ENCODE measurements at places on chromosomes 3 and 15.

GRCh38 chr3:1365528-1365927, 272.7 kb downstream of the CNTN6 start:
- no peak for DNase-seq

GRCh38 chr3:143450632-143451031, 331.1 kb downstream of the CHST2 start:
- DNase-seq: no peak

DNA sequence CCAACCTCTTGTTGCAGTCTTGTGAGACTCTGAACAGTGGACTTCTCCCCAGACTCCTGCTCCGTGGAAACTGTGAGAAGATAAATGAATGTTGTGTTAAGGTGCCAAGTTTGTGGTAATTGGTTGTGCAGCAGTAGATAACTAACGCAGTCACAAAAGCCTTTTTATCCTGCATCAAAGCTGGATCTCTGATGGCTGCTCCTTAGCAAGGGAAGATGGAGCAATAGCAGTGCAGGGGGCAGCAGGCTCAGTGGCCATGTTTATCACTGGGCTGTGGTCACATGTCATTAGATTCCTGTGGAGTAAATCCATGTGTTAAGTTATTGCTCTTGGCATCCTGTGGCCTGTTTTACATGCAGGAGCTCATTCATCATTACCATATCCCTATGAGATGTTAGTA, 13.5 kb downstream of the CMTM7 start:
- DNase-seq: peak; percentile 51

- peak; percentile 44 for DNase-seq
These were observed 32.9 kb downstream of the ZBTB11 start for GRCh38 chr3:101643861-101644613.

DNA sequence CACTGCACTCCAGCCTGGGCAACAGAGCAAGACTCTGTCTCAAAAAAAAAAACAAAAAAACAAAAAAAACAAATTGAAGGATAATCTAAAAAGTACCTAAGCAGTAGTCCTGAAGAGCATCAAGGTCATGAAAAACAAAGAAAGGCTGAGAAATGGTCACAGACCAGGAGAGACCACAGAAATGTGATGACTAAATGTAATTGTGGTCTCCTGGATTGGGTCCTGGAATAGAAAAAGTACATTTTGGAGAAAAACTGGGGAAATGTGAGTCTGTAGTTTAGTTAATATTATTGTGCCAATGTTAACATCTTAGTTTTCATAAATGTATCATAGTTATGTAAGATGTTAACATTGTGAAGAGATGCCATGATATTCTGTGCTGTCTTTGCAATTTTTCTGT, 267.5 kb upstream of the NR2E3 start:
- DNase-seq: peak; percentile 47

GRCh38 chr3:147422601-147423536, 13.7 kb downstream of the ZIC1 start:
- DNase-seq: no peak

DNA sequence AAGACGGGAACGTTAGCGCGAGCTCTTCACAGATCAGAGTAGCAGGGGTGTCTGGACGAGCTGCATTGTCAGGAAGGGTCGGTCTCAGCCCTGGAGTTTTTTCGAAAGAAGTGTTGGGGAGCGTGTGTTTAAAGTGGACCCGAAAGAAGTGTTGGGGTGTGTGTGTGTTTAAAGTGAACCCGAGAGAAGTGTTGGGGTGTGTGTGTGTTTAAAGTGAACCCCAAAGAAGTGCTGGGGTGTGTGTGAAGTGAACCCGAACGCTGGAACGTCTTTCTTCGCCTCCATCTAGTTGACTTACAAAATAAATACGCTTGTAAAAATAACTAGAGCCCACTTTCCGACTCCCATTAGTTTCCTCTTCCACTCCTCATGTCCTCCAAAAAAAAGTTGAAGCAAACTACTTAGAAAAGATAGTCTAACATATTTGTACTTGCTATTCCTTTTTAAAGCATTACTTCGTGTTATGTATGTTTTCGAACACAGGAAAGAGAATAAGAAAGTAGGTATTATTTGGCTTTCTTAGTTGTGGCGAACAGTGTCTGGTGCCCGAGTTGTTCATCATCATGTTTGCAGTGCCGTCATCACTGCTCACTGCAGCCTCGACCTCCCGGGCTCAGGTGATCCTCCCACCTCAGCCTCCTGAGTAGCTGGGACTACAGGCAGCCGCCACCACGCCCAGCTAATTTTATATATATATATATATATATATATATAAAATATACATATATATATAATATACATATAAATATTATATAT, 1.0 kb downstream of the LRCH3 start:
- peak; percentile 32 for DNase-seq

DNA sequence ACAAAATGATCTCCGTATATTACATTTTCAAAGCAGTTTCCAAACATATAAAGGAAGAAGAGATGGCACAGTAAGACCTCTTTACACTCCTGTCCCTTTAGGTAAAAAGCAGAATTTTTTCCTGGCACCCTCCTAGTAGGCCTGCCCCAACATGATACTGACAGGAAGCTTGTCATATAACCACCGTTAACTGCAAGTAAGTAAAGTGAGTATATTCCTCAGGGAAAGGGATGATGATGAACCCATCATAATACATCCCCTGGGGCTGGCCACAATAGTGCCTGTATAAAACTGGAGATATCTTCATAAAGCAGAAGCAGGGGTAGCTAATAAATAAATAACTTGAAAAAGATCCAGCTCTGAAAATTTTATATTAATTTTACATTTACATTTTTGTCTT, 893.0 kb downstream of the DIPK2A start:
- no peak for DNase-seq

- DNase-seq: no peak
These were observed 26.2 kb upstream of the SRP14 start for GRCh38 chr15:40065166-40065565.

DNA sequence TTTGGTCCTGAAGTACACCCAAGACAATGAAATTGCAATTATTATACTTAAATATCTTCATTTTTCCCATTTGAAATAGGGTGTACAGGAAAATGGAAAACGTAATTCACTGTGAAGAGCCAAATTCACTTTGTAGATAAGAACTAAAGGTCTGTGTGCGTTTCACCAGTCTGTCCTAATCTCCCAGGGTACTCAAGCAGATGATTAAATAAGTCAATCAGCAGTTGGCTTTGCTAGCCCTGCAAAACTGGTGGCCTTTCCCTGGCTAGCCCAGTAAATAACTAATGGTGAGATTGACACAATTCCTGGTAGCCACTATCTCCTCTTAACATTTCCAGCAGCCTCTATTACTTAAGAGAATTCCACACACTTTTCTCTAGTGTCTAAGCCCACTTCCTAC, 389.3 kb downstream of the TBL1XR1 start:
- no peak for DNase-seq

DNA sequence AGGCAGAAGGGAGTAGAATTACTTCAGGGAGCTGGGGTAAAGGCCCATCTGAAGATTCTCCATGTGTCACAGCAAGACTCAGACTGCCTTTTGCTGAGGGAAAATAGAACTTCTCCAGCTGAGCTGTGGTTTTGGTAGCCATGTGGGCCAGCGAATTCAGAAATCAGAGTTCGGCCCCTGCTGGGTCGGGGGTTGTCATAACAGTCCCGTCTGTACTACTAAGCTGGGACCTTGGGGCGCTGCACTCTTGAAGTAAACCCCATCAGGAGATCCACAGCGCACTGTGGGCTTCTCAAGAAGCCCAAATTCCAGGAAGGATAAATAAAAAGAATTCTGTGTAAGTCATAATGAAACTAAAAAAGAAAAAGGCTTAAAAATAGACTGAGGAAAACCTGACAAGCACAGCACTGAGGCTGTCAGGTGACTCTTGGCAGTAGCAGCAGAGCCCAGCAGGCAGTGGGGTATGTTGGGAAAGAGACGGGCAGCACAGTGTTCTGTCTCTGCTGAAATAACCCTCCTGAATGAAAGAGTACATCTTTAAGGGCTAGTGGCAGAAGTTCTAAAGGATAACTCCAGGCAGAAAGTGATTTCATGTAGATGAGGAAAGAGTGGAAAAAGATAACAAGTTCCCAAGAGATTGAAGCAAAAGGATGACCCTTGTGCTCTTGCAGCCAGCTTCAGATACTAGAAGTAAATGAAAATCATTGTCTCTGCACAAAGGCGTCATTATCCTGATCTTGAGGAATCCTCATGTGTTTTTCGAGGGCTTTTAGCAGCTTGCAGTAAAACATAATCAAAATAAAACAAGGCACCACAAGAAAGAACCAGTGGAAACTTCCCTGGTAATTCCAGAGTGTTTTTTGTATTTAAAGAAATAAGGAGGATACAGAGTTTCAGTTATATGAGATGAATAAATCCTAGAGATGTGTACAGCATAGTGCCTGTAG, 74.5 kb downstream of the RAB7A start:
- no peak for DNase-seq

DNA sequence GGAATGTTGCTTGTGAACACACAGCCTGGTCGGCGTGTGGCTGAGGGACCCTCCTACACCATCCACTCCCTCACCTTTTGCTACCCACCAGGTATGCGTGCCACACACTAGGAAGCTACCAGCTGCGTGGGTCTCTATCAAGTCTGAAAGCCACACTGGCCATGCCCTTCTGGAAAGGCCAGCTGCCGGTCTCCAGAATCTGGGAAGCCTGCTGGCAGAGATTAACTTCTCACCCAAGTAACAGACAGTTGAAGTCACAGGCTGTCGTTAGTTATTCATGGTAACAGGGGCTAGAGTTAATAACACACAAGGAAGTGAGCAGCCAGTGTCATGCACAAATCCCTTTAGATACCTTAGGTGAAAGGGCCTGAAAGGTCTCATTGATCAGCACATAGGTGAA, 48.1 kb downstream of the SUSD5 start:
- DNase-seq: no peak

- no peak for DNase-seq
These were observed 76.0 kb downstream of the ZBBX start for GRCh38 chr3:167304077-167304476.

GRCh38 chr3:81443457-81443782, 318.0 kb downstream of the GBE1 start:
- DNase-seq: no peak

- DNase-seq: peak; percentile 73
These were observed 319.6 kb downstream of the ZBTB20 start for GRCh38 chr3:114827495-114827894.

GRCh38 chr15:68924866-68925560, 5.3 kb upstream of the SPESP1 start:
- peak; percentile 77 for DNase-seq

GRCh38 chr3:48446425-48447193, at the start of gene ATRIP:
Gene ATRIP, plus strand, starts transcription at chr3:48446737. Its CDS starts 109 bp downstream, at chr3:48446846.
- DNase-seq: peak; percentile 80

GRCh38 chr15:37536967-37537605, 397.4 kb upstream of the TMCO5A start:
- DNase-seq: peak; percentile 1

GRCh38 chr3:16937326-16937845, 52.6 kb downstream of the PLCL2 start:
- peak; percentile 29 for DNase-seq

DNA sequence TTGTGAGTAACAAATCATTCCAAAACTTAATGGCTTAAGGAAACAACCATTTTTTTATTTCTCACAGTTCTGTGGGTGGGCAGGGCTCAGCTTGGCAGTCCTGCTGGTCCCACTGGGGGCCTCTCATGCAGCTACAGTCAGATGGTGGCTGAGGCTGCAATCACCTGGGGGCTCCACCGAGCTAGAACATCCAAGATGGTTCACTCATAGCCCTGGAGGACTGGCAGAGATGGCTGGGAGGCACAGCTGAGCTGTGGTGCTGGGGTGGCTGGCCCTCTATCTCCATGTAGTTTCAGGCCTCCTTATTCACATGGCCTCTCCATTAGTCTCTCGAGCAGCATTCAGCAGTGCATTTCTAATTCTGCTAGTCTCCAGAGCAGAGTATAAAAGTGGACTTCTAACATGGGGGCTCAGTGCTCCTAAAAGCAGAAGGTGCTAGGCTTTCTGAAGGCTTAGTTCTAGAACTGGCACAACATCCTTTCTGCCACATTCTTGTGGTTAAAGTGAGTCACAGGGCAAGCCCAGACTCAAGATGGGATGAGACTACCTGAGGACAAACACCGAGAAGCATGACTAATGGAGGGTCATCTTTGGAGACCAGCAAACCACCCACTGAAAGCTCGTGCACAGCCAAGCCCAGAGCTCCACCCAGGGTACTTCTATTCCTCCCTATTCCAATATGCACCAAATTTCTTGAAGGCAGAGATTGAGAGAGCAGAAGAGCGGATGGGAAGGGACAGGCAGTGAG, 6.3 kb downstream of the CAV3 start:
- peak; percentile 9 for DNase-seq

- DNase-seq: no peak
These were observed 14.2 kb downstream of the TERC start for GRCh38 chr3:169750665-169751064.

DNA sequence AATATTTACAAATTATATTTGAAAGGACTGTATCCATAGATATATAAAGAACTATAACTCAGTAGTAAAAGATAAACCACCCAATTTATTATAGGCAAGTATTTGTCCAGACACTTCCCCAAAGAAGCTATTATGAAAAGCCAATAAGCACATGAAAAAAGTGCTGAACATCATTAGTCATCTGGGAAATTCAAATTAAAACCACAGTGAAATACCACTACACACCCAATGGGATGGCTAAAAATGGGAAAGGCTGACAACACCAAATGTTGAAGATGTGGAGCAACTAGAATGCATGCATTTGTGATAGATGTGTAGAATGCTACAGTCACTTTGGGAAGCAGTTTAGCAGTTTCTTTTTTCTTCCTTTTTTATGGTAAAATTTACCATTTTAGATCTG, 147.0 kb downstream of the PDE8A start:
- DNase-seq: peak; percentile 3

- no peak for DNase-seq
These were observed 62.5 kb upstream of the FOXB1 start for GRCh38 chr15:59941612-59942011.

GRCh38 chr3:43862992-43863805, 172.5 kb downstream of the ABHD5 start:
- DNase-seq: no peak
